ENCODE measurements at places on chromosomes 7 and 10.

GRCh38 chr7:133003052-133003910 is 78.6 kb downstream of the CHCHD3 start:
- DNase-seq = no peak

DNA sequence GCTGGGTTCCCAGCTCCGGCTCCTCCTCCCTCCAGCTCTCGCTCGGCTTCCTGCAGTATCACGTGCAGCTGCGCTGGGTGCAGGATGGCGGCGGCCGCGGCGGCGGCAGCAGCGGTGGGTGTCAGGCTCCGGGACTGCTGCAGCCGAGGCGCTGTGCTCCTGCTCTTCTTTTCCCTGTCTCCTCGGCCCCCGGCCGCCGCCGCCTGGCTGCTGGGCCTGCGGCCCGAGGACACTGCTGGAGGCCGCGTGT is at the start of gene CNNM1:
CNNM1 (plus strand) TSS at position 53 of the 250 bp plus-strand sequence; CDS start at position 85, 32 bp downstream.
- no peak for DNase-seq

- DNase-seq = no peak
These were observed 359.5 kb upstream of the ANKRD30A start for GRCh38 chr10:36765782-36766414.

- no peak for DNase-seq
These were observed 195.1 kb downstream of the CCSER2 start for GRCh38 chr10:84523526-84523925.

DNA sequence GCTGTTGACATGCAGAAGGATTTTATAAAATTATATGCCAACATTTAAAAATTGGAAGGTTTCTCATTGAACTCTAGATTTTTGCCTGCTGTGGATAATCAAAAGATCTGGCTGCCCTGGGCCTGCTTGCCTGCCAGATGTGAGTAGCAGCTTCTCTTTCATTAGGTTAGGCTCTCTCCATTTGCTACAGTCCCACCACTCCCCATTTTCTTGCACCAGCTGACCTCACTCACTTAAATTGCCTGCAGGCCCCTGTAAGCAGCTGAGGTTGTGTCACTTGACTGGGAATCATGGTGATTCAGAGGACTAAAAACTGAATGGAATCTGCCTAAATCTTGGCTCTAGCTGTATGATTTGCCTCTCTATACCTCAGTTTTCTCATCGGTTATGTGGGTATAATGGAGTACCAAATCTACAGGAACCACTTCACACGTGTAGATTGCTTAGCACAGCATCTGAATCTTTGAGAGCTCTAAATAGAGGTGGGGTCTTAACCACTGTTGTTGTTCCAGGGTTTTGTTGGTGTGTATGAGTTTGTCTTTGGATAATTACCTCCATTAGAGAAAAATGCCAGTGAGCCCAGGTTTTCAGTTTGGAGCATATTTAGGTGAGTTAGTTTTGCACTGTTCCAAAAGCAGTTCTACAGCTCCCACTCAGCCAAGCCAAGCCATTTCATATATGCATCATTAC is 18.6 kb upstream of the RAPGEF5 start:
- no peak for DNase-seq

GRCh38 chr10:51956822-51957221 is 257.4 kb upstream of the CSTF2T start:
- DNase-seq = no peak

GRCh38 chr10:24467136-24467535 is 256.6 kb downstream of the ARHGAP21 start:
- no peak for DNase-seq

DNA sequence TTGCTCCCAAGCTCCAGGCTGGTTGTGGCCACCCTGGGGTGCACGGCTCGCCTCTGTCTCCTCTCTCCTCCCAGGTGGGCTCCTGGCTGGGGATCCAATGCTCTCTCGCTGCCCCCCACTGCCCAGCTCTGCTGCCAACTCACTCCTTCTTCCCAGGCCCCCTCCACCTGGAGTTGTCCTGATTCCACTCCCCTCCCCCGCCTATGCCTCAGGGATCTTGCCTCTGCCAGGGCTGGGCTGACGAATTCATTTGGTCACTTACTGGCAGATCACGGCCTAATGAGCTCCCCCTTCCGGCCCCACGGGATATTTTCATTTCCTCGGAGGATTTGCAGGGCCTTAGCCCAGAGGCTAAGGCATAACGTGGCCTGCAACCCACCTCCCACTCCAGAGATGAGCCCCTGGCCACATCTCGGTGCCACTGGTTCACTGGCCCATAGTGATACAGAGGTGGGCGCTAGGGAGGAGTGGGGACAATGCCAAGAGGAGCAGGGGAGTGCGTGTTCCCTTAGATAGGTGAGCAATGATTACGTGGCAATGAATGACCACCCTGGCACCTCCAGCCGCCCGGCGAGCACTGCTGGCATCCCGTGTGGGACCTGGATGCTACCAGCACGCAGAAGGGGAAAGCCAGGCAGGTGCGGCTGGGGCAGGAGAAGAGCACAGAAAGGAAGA is 344.6 kb upstream of the SHH start:
- no peak for DNase-seq

GRCh38 chr7:37149051-37149772 is 299.5 kb downstream of the ELMO1 start:
- DNase-seq = no peak

DNA sequence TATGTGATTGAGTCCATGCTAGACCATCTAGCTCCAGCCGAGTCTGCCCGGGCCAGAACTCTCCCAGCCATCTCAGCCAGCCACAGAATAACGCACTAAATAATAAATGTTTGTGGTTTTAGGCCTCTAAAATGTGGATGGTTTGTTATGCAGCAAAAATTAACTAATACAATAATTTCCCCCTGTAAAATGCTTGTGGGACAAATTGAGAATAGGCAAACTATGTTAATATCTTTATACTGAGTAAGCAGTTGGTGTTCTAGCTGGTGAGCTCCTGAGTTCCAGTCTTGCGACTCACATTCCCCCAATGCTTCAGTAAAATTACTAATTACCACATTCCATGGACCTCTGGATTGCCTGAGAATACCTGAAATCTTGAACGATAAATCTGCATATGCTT is 316.8 kb upstream of the NFE2L3 start:
- DNase-seq = no peak

All from activated CD8-positive, alpha-beta memory T cell treated with anti-CD3 and anti-CD28 coated beads for 4 hours (primary cell).